Natural killer cell treated with Interleukin-12 subunit alpha and Interleukin-12 subunit beta and Interleukin-15 and Interleukin-18, amount 100 ng/mL, for 72 hours (primary cell): ENCODE measurements at places on chromosomes 13 and 19. TPM values are rescaled to one million over a fixed set of nuclear protein-coding genes. Genes with fewer than 3 reads are reported as not detected.
A peak's percentile ranks its signal among the peaks of the same experiment; 100 is the strongest.

Gene SLC7A9
- not detected for total RNA-seq

Gene KLF16
- 49.8 TPM for total RNA-seq

Gene CALR3
- not detected for total RNA-seq

- H3K4me1 ChIP-seq: no peaks in the 10 kb centered on the region
- no peaks in the 10 kb centered on the region for H3K36me3 ChIP-seq
- no peak overlapping the region for H3K27ac ChIP-seq
Observed at GRCh38 chr13:32893176-32893575, 123.0 kb upstream of the KL start.

DNA sequence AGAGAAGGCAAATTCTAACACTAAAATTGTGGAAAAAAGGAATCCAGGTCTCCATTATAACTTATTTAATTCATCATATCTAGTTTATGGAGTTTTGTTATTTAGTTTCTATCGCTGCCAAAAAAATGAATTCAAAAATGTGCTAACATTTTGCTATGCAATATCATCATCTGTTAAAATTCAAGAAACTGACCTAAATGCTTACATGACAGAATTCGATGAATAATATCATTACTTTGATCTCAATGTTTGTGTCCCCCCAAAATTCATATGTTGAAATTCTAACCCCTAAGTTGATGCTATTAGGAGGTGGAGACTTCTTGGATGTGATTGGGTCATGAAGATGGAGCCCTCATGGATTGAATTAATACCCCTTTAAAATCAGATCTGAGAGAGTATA is 775.0 kb downstream of the PCDH17 start:
- H3K36me3 ChIP-seq: peaks cover 8% of the 10 kb centered on the region
- H3K4me3 ChIP-seq: no peak overlapping the region
- H3K27ac ChIP-seq: no peak overlapping the region
- no peak for DNase-seq
- no peaks in the 10 kb centered on the region for H3K27me3 ChIP-seq

Gene ADAT3
- 7.5 TPM for total RNA-seq

GRCh38 chr19:19274146-19274545 is 1.0 kb upstream of the TM6SF2 start:
- H3K27me3 ChIP-seq: peaks cover 9% of the 10 kb centered on the region
- H3K4me1 ChIP-seq: peaks cover 10% of the 10 kb centered on the region
- H3K36me3 ChIP-seq: no peaks in the 10 kb centered on the region
- no peak overlapping the region for H3K27ac ChIP-seq
- no peak for DNase-seq

GRCh38 chr19:45646345-45646698 is 7.1 kb upstream of the EML2 start:
- H3K27me3 ChIP-seq: no peaks in the 10 kb centered on the region
- no peak for DNase-seq
- H3K27ac ChIP-seq: peak overlapping the region; percentile 85

DNA sequence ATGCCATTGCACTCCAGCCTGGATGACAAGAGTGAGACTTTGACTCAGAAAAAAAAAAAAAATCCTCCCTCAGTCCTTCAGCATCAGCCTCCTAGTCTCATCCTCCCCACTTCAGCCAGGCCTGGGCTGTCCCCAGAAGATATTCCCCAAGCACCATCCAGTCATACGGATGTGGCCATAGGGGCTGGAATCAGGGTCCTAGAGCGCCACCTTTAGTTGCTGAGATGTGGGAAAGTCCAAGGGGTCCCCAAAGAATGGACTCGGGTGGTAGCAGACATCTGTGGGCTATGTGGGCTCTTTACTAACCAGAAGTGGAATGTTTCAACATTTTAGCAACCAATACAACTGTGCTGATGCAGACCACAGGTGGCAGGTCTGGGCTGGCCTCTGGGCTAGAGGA is 3.1 kb upstream of the TYROBP start:
- peak overlapping the region; percentile 64 for H3K27ac ChIP-seq
- no peaks in the 10 kb centered on the region for H3K27me3 ChIP-seq
- peaks cover 29% of the 10 kb centered on the region for H3K4me1 ChIP-seq
- no peak for DNase-seq

GRCh38 chr19:53132141-53132991 is at the start of gene ZNF415:
ZNF415 (minus strand) TSS chr19:53132910; CDS start chr19:53122676, 10,234 bp downstream.
- peaks cover 6% of the 10 kb centered on the region for H3K4me1 ChIP-seq
- peaks cover 13% of the 10 kb centered on the region for H3K27me3 ChIP-seq
- DNase-seq: peak; percentile 83

DNA sequence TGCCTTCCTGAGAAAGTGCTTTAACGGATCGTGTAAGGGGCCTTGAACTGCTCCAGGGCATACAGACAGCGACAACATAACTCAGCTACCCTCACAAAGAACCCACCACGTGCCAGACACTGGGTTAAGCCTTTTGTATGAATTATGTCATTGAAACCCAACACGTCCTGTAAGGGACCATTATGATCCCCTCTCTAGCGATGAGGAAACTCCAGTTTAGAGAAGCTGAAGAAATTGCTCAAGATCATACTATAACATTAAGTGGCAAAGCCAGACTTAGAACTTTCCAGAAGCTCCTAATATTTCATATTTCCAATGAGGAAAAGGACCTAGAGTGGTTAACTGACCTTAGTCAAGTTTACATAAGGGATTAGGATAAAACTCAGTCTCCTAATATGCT is 57.0 kb upstream of the RAP2A start:
- no peaks in the 10 kb centered on the region for H3K36me3 ChIP-seq
- H3K4me3 ChIP-seq: no peak overlapping the region
- H3K4me1 ChIP-seq: peaks cover 3% of the 10 kb centered on the region
- DNase-seq: no peak

- no peaks in the 10 kb centered on the region for H3K36me3 ChIP-seq
- H3K27me3 ChIP-seq: no peaks in the 10 kb centered on the region
- no peak for DNase-seq
- H3K27ac ChIP-seq: no peak overlapping the region
- no peaks in the 10 kb centered on the region for H3K4me1 ChIP-seq
Observed at GRCh38 chr13:72126424-72126823, 259.4 kb upstream of the DACH1 start.

DNA sequence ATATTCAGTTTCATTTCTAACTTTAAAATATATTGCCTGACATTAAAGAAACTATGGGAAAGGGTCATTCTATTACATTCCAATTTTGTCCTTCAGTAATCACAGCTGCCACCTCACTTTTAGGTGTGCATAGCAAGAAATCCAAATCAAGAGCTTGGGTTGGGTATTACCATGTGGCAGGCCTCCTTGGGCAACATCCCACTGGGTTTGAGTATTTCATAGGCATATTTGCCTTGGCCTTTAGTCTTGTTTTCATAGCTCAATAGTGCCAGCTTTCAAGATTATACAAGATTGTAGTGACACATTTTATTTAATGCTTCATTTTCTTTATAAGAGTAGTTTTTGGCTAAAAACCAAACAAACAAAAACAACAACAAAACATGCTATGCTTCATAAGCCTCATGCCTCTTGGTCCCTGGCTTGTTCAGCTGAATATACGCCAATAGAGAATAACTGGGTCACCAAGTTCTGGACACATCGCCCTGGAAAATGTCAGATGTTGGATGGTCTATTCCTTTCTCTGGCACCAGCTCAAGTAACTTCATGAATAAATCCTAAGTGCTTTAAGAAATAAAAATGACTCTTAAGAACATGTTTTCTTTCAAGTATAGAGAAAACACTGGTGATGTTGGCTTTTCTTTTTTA is 167.4 kb upstream of the STARD13 start:
- H3K27ac ChIP-seq: no peak overlapping the region
- H3K36me3 ChIP-seq: no peaks in the 10 kb centered on the region
- H3K27me3 ChIP-seq: peaks cover 2% of the 10 kb centered on the region
- H3K4me1 ChIP-seq: no peaks in the 10 kb centered on the region
- H3K4me3 ChIP-seq: no peak overlapping the region
- DNase-seq: no peak

DNA sequence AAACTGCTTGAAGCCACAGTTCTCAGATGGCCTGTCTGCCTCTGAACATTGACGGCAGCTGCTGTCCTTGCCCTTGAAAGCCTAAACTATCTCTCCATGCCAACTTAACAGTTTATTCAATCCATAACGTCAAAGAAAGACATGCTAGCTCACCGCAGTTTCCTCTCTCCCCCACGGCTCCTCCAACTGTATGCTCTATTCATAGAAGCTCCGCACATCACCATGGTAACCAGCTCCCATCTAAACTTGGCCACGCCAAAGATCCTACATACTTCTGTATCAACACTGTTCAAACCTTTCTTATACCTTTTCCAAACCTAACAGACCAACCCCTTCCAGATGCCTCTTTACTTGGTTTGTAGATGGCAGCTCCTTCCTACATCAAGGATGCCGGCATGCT is 48.6 kb downstream of the ZNF91 start:
- H3K27me3 ChIP-seq: no peaks in the 10 kb centered on the region
- no peak overlapping the region for H3K27ac ChIP-seq
- H3K4me3 ChIP-seq: no peak overlapping the region
- peaks cover 90% of the 10 kb centered on the region for H3K36me3 ChIP-seq
- DNase-seq: no peak
- H3K4me1 ChIP-seq: peaks cover 20% of the 10 kb centered on the region

DNA sequence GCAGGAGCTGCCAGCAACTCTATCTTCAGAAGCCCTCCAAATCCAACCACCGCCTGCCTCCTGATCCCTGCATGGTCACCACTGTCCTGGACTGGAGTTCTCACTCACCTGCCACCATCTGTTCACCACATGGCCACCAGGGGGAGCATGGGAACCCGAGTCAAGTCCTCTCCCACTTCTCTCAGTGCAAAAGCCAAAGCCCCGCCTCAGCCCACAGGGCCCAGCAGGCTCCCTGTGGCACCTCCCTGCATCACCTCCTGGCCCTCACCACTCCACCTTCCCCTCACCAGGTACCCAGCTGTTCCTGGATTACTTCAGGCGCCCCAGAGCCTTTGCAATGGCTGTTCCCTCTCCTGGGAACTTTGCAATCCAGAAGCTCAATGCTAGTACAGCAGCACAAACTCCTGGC is 5.3 kb downstream of the DHPS start:
- no peaks in the 10 kb centered on the region for H3K27me3 ChIP-seq
- peaks cover 35% of the 10 kb centered on the region for H3K4me1 ChIP-seq
- DNase-seq: peak; percentile 84
- H3K36me3 ChIP-seq: peaks cover 17% of the 10 kb centered on the region

DNA sequence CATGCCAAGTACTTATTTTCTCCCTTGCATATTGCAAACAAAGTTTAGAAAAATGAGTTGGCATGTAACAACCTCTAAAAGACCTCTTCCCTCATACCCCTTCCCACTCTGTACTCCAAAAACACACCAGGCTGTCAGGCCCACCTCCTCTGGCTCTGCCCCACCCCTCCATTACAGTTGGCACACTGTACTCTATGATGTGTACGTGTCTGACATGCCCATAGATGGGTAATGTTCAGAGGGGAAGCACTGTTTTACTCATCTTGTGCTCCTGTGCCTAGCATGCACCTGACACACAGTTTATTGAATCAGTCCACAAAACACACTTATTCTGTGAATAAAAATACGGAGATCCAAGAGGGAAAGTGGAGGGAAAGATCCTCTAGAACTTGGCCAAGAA is 45.6 kb downstream of the SERPINE3 start:
- no peak overlapping the region for H3K27ac ChIP-seq
- no peak overlapping the region for H3K4me3 ChIP-seq
- no peak for DNase-seq
- peaks cover 5% of the 10 kb centered on the region for H3K4me1 ChIP-seq

Gene FLT1
- total RNA-seq: 1.6 TPM

Gene STRN4
- total RNA-seq: 88.9 TPM

DNA sequence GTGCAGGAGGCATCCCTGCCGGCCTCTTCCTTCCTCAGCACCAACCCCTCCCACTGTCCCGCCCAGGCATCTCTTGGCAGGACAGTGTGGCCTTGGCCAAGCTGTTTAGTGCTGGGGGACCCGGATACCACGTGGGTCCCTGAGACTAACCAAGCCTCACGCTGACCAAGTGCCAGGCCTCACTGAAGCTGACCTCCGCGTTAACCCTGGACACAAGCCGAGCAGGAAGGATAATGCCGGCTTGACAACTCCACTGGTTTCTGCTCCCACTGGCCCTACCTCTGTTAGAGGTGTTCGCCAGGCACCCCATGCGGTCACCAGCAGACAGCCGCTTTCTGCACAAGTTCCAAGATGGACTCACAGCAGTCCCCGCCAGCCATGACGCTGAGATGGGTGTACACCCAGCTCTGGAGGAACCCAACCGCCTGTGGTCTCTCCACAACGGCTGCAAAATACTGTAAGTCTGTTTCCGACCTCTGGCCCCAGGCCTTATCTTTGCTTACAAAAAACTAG is 12.4 kb downstream of the GRTP1 start:
- H3K27me3 ChIP-seq: no peaks in the 10 kb centered on the region
- no peak for DNase-seq
- H3K4me3 ChIP-seq: no peak overlapping the region
- H3K36me3 ChIP-seq: no peaks in the 10 kb centered on the region

DNA sequence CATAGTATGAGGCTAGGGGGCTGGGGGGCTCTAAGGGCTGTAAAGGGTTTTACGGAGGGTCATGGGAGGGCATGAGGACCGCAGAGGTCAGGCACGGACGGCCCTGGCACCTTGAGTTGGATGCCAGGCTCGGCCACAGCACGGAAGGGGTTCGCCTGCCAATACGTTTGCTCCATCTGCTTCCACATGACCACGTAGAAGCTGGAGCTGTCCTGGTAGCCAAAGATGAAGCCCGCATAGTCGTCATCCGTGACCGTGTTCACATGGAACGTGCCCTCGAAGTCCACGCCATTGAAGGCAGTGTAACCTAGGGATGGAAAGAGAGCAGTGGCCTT is 6.4 kb downstream of the COMP start:
- no peaks in the 10 kb centered on the region for H3K36me3 ChIP-seq
- no peak overlapping the region for H3K27ac ChIP-seq
- H3K27me3 ChIP-seq: peaks cover 24% of the 10 kb centered on the region
- no peak overlapping the region for H3K4me3 ChIP-seq
- H3K4me1 ChIP-seq: peaks cover 9% of the 10 kb centered on the region

DNA sequence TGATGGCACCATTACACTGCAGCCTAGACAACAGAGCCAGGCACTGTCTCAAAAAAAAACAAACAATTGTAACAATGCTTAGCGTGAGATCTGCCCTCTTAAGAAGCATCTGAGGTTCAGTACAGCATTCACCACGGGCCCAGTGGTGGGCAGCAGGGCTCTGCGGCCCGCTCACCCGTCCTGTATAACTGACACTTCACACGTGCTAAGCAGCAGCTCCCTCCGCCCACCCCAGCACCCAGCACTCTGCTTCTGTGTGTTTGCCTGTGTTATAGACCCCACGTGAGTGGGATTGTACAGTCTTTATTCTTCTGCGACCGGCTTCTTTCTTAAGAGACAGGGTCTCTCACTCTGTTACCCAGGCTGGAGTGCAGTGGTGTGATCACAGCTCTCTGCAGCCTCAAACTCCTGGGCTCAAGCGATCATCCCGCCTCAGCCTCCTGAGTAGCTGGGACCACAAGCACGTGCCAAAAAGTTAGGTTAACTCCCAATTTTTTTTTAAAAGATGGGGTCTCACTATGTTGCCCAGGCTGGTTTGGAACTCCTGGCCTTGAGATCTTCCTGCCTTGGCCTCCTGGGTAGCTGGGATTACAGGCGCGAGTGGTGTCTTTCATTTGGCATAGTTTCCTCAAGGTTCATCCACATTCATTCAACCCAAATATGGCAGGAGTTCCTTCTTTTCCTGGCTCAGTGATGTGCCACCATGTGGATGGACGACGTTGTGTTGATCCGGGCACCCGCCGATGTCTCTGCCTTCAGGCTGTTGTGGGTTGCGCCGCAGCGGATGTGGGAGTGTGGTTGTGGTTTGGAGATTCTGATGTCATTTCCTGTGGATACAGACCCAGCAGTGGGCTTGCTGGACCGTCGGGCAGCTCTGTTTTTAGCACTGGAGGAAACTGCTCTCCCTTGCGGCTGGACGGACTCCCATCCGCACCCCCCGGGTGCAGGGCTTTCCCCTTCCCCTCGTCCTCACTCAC is 170.0 kb downstream of the KDM4B start:
- peaks cover 5% of the 10 kb centered on the region for H3K36me3 ChIP-seq
- H3K4me3 ChIP-seq: peak overlapping the region; percentile 68
- peak; percentile 91 for DNase-seq
